NCI-H1930 (cell line): ENCODE measurements at places on chromosomes 1 and 21.

- DNase-seq = no peak
Observed at GRCh38 chr1:159914252-159915018, 10.9 kb downstream of the TAGLN2 start.

GRCh38 chr1:156895455-156895812 is 1.9 kb downstream of the PEAR1 start:
- no peak for DNase-seq

DNA sequence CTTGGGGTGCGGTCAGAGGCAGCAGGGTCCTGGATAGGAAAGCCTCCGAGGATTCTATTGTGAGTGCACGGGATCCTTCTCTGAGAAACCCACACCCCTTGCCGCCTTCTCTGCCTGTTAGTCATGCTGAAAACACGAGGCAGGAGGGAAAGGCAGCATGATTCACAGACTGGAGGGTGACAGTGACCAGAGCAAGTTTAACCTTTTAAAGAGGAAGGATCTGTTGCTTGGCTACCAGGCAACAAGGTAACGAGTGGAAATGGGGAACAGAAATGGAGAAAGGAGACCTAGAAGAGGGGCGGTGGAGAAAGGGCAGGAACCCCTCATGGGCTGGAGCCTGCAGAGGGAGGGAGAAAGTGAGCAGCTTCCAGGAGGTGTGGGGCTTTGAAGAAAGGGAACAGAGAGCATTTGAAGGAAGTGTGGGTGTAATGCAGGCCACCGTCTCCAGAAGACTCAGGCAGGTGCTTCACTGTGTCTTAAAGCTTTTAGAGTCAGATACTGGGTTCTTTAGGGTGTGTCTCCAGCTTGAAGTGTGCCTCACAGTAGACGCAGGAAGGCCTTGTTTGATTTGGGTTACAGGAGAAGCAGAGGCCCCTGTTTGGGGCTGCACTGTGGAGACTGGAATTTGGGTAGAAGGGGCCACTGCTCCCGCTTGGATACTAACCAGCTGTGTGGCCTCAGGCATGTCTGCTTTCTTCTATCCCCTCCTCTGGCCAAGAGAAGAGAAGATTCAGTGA is 19.1 kb downstream of the OPTC start:
- DNase-seq = no peak

- DNase-seq = peak; percentile 37
Observed at GRCh38 chr1:50271968-50272578, 151.2 kb downstream of the DMRTA2 start.

DNA sequence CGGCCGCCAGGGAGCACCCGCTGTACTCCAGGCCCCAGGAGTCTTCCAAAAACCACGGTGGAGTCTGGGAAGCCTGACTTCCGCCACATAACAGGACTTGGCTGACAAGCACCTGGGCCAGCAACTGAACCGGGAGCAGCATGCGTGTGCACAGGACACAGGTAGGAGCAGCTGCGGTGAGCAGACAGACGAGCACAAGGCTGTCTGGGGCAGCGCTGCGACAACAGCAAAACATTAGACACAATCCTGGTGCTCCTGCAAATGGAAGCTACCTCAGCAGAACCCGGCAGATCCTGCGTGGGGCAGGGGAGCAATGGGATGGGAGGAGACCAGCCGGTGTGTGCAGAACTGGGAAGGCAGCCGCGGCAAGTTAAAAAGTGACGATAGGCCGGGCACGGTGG is 80.4 kb downstream of the NPHP4 start:
- no peak for DNase-seq
